ENCODE measurements at places on chromosomes 5 and 9. TPM values are rescaled to one million over a fixed set of nuclear protein-coding genes. Genes with fewer than 3 reads are reported as not detected.

Gene GAS1
- total RNA-seq: 1.7 TPM

GRCh38 chr5:31717561-31717960 is 78.6 kb downstream of the PDZD2 start:
- DNase-seq: no peak

DNA sequence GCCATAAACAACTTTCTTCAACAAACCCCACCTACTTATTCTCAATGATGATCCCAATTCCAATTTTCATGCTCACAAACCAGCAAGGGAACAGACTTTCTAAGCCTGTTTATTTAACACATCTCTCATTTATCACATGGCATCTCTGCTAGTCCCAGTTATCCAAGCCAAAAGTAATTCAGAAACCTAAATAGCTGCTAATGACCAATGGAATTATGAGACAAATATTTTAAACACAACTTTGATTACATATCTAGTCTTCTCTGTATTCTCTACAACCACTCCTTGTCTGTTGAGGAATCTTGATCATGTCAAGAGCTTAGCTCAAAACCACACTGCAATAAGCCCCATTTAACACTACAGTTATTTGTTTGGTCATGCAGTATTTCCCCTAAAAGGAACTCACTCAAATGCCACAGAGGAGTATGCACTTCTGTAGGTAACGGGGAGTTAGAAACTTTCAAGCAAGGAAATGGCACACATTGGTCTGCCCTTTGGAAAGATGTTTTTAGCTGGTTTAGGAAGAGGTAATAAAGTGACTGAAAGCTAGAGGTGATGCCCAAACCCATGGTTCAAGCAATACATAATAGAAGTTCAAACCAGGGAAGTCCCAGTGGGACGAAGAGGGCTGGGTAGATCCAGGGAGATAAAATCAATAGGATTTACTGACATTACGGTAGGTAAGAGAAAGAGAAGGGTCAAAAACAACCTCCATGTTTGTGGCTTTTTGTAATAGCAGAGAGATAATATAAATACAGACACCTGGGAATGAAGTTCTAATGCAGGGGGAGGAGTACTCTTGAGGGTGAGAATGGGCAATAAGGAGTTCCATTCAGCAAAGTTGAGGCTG is 42.1 kb upstream of the HTR4 start:
- DNase-seq: no peak

- no peak for DNase-seq
Measured at GRCh38 chr5:42593591-42593990, 163.0 kb upstream of the CCDC152 start.

- DNase-seq: no peak
Measured at GRCh38 chr5:106292654-106293053, 1378.1 kb downstream of the EFNA5 start.

GRCh38 chr9:115369322-115369957 is 251.5 kb upstream of the TNC start:
- DNase-seq: no peak

DNA sequence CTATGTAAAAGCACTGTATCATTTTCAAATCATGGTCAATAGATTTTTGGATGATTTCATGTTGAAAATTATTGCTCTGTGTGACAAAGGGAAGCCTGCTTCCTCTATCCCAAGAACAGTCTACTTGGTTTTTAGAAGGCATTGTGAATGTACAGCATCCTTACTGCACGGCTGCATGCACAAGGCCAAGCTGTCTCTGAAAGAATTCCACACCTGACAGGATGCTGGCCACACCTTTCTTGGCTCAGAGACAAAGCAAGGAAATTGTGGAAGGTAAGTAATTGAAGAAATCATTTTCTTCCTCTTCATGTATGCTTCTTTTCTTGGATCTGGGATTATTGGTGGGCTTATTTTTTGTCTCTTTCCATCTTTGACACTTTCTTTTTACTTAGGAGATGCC is 53.7 kb upstream of the VCAN start:
- DNase-seq: no peak

- no peak for DNase-seq
Measured at GRCh38 chr5:40260361-40260760, 419.4 kb upstream of the PTGER4 start.

DNA sequence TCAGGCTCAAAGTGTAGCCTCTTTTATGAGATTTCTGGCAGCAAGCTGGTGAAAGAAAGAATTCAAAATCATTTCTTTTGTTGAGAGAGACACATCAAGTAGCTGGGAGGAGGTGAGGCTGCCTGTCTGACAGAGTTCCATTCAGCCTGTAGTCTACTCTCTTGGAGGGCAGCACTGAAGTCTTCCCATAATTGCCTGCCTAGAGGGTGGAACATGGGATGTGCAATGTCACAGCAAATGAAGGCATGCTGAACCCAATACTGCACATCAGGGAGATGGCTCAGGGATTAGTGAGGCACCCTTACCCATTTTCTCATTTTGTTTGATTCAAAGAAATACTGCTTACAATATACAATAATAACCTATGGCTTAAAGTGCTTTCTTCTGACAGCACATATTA is 475.7 kb downstream of the TMEM232 start:
- DNase-seq: no peak

DNA sequence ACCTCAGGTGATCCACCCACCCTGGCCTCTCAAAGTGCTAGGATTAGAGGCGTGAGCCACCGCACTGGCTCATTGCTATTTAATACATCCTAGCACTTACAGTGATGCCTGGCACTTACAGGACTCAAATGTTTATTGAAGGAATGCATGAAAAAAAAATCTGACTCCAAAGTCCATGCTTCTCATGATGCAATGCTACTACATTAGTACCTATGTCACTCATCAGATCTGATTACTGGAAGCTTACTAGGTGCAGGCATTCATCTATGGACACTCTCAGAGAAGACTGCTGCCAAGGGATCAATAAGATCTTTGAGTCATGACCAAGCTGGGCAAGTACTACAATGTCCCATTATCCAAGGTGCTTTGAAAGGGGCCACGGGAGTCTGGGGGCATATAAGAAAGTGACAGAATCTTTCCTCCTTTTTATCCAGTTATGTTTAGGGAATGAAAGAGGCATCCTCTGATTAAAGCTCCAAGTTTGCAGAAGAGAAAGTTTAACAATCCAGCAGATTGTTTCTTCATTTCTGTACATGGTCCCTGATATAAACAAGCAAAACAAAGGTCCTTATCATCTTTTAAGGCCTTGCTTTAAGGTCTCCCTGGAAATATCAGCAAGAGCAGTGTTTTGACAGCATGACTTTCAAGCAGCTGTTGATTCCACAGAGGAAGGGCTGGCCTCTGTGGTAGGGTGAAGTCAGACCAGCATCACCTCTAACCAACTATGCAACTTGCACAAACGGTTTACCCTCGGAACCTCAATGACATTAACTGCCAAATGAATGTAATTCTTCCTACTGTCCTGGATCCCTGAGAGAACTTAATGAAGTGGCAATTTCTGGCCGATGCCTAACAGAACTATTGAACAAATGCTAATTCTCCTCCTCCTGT is 35.9 kb downstream of the ARPC5L start:
- no peak for DNase-seq

DNA sequence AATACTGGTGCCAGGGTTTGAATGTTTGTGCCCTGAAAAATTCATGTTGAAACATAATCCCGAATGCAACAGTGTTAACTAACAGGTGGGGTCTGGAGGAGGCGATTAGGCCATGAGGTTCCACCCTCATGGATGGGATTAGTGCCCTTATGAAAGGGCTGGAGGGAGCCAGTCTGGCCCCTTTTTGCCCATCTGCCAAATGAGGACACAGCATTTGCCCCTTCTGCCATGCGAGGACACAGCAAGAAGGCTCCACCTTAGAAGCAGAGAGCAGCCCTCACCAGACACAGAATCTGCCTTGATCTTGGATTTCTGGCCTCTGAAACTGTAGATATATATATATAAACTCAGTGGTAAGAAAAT is 32.6 kb upstream of the RNF130 start:
- DNase-seq: no peak

Gene SERINC5
- total RNA-seq: 6.9 TPM

DNA sequence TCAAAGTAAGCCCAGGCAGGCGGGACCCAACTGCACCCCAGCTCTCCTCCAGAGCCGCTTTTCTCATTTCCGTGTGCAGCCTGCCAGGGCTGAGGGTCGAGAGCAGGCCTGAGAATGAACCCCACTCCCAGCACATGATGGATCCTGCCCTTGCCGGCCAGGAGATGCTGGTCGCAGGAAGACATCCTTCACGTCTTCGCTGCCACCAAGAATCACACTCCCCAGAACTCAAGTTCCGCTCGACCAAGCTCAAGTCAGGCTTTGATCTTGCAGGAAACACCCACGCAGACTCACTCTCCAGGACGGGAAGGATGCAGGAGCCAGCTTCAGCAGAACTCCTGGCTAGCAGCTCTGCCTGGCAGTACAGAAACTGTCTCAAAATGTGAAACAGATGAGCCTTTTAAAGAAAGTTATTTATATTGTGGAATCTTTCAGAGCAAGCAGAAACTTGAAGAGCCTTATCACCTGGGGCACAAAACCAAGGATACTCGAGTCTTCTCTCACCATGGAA is 102.4 kb downstream of the ROR2 start:
- no peak for DNase-seq

Gene GPX8
- 58.5 TPM for total RNA-seq

DNA sequence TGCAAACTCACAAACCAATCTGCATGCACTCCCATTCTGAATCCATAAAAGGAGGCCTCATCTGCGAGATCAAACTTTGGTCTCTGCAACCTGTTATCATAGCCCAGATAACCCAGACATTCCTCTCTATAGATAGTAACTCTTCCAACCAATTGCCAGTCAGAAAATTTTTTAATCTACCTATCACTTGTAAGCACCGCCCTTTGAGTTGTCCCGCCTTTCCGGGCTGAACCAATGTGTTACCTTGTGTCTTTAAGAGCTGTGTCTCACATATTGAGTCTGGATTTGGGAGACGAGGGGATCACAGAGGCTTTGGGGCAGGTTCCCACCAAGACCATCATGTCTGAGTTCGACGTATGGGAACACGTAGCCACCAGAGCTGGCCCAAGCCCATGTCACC is 91.1 kb upstream of the PPP1R26 start:
- DNase-seq: no peak

DNA sequence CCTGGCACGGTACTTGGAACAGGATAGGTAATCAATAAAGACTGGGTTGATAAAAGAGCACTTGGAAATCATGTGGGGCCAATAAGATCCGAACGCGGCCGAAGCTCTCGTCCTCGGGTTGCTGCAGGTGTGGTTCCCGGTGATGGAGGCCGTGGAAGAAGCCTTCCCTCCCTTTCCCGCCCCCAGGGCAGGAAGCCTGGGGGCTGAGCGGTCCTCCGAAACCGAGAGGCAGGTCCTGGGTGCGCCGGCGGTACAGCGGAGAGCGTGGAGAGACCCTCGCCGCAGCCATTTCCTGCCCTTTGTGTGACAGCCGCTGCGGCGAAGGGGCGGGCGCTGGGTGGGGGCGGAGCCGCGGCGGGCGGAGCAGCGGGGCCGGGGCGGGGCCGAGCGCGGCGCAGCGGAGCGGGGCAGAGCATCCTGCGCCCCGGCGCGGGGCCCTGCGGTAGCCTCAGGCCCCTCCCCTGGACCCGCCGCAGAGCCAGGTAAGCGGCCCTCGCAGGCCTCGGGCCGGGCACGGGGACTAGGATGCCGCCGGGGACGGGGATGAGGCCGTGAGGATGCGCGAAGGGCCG is at the start of gene CYFIP2:
Gene CYFIP2 (plus strand): TSS at position 410 of the 572 bp plus-strand sequence. CDS start 19,239 bp downstream, outside the sequence.
- no peak for DNase-seq

DNA sequence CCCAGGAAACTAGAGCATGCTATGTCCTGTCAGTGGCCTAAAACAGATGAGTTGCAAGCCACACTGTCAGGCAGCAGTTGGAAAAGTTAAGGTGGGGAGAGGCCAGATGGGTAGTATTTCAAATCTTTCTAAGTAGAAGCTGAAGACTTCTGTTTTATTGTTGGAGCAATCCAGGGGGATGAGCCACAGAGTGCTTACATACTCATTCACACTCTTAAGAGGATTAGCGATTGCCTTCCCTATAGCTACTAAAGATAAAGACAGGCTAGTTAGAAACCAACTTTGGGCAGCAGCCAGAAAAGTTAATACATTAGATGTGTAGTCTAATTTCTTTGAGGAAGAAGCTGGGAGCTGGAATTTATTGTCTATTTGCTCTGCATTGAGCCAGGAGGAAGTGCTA is 61.7 kb upstream of the ELAVL2 start:
- no peak for DNase-seq

Gene ARSK
- 8.7 TPM for total RNA-seq

DNA sequence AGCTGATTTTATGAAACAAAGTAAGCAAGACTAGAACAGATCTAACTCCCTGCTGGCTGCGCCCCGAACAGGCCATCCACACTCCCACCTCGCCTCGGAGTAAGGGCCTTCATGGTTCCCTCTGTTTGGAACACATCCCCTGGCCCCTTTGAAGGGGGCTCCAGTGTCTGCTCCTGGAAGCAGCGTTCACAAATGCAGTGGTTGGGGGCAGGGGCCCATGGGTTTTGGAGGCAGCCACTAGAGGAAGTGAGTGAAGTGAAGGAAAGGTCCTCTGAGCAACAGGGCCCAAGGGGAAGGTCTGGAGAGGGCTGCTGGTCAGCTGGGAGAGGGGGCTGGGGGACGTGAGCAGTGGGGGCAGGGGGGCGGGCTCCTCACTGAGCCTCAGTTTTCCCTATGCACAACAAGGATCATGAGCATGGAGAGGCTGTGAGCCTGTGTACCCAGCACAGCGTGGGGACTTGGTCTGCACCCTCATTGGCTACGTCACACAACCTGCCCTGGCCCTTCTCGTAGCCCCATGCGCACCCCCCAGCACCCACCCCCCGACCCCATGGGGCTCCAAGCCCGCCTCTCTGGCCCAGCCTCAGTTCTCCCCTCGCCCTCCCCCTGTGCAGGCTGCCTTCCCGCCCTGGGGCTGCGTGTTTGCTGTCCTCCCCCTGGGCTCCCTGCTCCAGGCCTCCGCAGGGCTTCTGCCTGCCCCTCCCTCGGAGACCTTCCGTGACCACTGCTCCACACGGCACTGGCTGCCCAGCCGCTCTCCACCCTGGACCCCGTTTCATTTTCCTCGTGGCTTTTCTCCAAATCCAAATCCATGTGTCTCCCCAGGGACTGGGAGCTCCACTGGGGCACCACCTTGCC is 39.5 kb downstream of the RASGEF1C start:
- no peak for DNase-seq

Gene DIRAS2
- 4.8 TPM for total RNA-seq

Gene TRIP13
- total RNA-seq: 66.7 TPM

DNA sequence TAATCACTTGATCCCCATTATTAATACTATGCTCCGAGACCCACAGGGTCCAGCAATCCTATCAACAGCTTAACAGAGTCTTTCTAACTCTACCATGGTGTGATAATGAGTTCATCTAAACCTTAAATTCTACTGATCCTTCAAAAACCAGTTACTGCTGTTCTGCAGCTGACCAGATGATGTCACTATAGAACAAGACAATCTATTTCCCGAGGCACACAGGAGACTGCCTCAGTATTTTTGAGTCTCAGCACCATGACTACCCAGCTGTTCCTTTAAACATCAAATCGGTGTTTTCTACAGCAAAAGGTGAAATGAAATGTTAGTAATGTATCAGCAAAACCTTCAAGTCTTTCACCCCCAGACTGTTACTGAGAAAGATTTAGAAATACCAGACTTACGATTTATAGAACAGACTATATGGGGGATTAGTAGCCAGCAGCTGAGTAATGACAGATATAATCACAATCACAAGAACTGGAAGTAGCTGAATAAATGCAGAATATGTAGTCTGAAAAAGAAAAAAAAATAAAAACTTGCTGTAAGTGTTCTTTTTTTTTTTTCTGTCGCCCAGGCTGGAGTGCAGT is 16.9 kb downstream of the DNAJC18 start:
- no peak for DNase-seq

Data from epithelial cell of proximal tubule (primary cell).